ENCODE measurements at places on chromosomes 1 and 21.

GRCh38 chr21:39681257-39681656 lies 63.7 kb upstream of the IGSF5 start:
- DNase-seq = no peak

- DNase-seq = no peak
Observed at GRCh38 chr1:89703469-89703868, 70.5 kb downstream of the LRRC8C start.

GRCh38 chr1:44847845-44848244 lies 4.8 kb upstream of the PTCH2 start:
- DNase-seq = no peak

- no peak for DNase-seq
Observed at GRCh38 chr21:30577766-30578165, 12.4 kb downstream of the KRTAP22-2 start.

DNA sequence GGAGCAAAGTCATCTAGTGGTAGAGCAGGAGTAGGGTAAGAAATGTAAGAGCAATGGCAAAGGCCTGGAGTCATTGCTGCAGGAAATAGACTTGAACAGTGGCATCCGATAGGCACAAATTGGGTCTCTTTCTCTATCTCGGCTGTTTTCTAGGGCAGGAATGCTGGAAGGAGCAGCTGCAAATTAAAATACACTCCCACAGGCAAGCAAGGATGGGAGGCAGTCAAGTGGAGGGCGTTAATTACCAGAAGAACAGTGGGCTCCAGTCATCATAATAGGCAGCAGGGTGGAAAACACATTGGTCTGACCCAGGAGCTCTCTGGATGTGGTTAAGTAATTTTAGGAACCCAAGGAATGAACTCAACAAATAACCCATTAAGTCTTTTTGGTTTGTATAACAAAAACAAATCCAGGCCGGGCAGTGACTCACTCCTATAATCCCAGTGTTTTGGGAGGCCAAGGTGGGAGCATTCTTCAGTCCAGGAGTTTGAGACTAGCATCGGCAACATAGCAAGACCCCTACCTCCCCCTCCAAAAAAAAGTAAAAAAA lies 7.8 kb upstream of the TDRD5 start:
- DNase-seq = no peak

GRCh38 chr1:62241371-62242131 lies 46.9 kb downstream of the L1TD1 start:
- no peak for DNase-seq
